Activated T-helper 9 cell treated with anti-CD3 and anti-CD28 coated beads, Interleukin-2, amount 50 U/mL, for 16 hours (primary cell): ENCODE measurements at places on chromosomes 4 and X.

GRCh38 chr4:139797287-139797686 lies 131.7 kb downstream of the MGST2 start:
- DNase-seq, result no peak

DNA sequence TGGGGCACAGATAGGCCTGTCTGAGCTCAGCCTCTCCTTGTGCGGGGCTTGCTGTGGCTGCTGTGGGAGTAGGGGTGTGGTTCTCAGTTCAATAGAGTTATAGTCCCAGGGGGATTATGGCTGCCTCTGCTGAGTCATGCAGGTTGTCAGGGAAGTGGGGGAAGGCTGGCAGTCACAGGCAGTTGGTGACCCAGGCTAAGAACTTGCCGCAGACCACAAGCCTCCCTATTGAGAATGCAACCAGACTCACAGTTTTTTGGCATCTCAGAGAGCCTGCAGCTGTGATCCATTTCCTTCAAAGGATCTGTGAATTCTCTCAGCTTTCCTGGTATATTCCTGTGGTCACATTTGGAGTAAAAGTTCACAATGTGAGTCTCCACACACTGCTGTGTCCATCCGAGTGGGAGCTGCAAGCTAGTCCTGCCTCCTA lies 364.9 kb downstream of the ZNF674 start:
- DNase-seq, result no peak

- DNase-seq, result no peak
These were observed 399.7 kb downstream of the PABPC4L start for GRCh38 chr4:133801883-133802282.

- DNase-seq, result no peak
These were observed 192.0 kb upstream of the LNX1 start for GRCh38 chr4:53783208-53783859.

DNA sequence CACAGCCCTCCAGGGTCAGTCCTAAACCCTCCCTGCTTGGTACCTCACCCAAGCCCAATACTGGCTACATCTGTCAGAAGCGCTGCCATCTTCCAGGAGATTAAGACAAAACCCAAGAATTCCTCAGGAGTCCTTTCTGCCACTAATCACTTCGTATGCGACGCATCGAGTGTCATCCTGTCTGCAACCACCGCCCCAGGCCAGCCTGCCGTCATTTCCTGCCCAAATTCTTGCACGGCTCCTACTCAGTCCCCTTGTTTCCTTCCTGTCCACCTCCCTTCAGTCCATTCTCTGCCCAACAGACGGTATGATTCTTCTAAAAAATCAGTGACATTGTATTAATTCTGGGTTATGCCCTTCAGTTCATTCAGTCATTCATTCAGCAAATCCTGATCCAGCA lies 113.6 kb downstream of the NFKB1 start:
- no peak for DNase-seq

DNA sequence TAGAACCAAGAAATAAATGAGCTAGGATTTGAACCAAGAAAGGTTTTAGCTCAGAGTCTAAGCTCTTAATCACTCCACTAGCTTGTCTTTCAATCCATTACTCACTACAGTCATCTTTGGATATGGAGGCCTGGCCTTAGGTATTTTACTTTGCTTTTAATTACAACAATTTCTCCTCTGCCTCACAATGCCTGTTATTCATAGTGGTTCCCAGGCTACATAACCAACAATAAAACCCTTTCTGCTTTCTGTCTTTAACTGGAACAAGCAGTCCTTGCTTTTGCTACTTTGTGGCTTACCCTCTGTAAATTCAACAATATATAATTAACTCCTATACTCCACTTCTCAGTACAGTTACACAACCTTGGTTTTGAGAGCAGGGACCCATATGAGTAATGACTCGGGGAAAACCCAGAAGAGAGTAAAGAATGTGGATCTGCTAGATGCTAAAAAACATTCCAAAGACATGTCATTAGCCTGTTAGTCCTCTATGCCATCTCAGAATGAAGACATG lies 94.7 kb upstream of the NAP1L5 start:
- DNase-seq, result no peak

DNA sequence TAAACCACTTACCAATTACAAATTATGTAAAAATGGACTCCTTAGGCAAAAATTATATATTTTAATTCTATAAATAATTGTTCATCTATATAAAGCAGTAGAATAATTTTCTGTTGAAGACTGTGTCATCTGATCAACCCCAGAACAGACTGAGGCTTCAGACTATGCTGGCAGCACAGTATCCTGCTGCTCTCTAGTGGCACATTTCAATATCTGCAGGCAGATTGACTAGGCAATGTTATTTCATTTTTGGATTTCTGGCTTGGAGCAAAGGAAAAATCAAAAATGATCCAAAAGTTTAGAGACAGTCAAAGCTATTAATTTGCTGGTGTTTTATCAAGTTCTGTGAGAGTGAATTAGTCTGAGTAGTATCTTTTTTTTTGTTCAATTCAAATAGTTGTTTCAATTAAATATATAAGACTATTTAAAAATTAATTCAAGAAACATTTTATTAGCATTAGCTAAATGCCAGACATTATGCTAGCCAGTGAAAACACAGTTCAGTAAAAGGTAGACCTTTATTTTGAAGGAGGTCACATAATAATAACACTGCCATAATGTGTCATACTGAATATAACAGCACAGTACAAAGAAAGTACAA lies 21.3 kb upstream of the SULT1E1 start:
- DNase-seq, result no peak

- no peak for DNase-seq
These were observed 12.7 kb downstream of the FGFBP1 start for GRCh38 chr4:15925830-15926229.

DNA sequence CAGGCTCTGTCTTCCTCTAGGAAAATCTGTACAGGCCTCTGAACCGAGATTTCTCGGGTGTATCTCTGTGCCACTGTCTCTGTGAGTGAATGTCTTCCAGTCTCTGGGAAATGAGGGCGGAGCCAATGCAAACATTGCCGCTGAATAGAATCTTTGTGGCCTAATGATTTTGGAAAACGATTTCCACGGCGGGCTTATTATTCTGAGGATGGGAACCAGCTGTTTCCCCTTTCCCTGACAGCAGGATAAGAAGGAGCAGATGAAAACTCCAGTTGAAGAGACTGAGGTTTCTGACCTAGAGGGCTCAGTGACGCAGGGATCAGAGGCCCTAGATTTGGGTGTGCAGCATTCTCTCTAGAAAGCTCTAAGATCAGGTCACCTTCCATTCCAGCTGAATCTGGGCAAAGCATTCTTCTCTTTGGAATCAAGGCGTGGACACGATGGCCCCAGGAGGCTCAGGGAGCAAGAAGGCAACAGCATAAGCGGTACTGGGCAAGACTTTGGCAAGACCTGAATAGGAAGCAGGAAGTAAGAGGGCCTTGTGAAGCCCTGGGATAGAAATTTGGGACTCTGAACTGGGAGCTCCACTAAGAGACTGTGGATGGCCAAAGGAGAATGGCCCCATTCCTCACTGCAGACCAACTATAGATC lies 47.3 kb downstream of the PJA1 start:
- DNase-seq, result no peak

GRCh38 chr4:69617083-69617694 lies 22.3 kb downstream of the UGT2A2 start:
- DNase-seq, result no peak

- DNase-seq, result no peak
These were observed 53.0 kb downstream of the JADE3 start for GRCh38 chrX:46965125-46965758.

- DNase-seq, result no peak
These were observed 12.5 kb upstream of the CD99 start for GRCh38 chrX:2678583-2678982.

GRCh38 chrX:104420907-104421306 lies 145.1 kb upstream of the IL1RAPL2 start:
- DNase-seq, result no peak

DNA sequence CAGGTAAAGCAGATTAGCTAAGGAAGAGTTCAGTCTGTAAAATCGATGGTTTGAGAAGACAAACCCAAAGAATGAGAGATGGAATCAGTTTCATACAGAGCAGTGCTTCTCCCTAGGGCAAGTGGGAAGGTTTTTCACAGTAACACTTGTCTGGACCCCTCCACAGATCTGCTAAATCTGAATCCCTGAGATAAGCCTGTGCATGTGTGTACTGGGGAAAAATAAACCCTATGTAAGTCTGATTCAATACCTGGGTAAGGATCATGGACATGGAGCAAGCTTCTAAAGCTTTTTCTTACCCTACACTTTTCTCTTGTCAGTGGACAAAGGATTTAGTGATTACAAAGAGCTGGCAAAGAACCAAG lies 13.6 kb downstream of the ELOVL6 start:
- DNase-seq, result no peak

DNA sequence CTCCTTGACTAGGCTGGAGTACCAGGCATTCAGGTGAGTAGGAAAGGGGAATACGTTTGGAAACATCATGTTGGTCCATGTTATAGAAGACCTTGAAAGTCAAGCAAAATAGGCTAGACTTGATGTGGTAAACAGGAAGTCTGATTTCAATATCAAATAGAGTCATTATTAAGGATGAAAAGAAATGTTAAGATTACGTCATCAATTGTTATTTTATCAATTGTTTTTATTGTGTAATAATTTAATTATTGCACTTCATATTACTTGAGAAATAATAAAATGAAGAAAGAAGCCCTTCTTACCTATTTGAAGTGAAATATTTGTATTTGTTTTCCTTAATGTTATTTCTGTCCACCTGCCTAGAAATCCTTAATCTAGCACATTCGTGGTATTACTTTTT lies 361.0 kb upstream of the HAND2 start:
- DNase-seq, result no peak

- no peak for DNase-seq
These were observed 100.6 kb downstream of the AKAP4 start for GRCh38 chrX:50100188-50100587.

DNA sequence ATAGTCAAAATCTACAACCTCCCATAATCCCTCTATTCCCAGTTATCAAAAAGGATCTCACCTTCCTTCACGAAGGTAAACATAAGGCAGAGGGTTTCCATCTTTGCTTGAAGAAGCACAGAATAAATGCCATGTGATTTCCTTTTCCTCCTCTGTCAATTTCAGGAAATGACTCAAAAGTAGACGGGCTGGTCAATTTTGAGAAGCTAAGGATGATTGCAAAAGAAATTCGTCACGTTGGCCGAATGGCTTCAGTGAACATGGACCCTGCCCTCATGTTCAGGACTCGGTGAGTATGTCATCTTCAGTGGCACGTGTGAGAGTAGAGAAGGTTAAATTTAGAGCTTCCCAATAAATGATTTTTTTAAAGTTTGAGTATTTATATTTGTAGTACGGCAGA lies 240.2 kb downstream of the RAPGEF2 start:
- no peak for DNase-seq

- no peak for DNase-seq
These were observed 505.1 kb downstream of the PPARGC1A start for GRCh38 chr4:23384741-23385140.

DNA sequence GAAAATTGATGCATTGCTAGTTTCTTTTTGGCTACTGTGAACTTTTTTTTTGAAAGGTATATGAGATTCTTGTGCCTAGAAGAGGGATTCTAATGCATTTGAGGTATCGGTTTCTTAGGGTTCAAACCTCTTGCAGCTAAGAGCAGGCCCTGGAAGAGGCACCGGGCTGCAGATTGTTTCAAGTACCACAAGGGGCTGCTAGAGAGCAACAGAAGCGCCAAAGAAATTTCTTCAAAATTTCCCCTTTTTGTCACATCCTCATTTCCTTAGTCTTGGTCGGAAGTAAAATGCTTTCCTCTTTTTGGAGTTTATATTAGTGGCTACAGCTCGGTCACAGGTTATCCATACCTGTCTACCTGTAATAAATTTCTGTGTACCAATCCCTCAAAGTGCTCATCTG lies 89.8 kb downstream of the PDGFRA start:
- DNase-seq, result no peak

DNA sequence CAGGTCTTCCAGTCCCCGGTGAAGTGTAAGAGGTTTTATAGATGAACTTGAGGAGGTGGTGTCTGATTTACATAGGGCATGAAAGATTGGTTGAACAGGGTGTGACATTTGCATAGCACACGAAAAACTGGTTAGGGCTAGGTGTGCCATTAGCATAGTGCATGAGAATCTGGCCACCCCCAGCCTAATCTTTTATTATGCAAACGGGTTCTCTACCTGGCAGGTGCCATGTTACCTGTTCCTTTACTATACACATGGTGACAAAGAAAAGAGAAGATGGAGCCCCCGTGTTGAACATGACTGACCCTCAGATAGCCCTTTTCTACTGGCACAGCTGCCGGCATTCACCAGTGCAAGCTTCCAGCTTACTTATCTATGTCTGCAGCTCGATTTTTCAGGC lies 71.0 kb downstream of the UCHL1 start:
- no peak for DNase-seq

- DNase-seq, result no peak
These were observed 11.5 kb downstream of the SH3RF1 start for GRCh38 chr4:169259271-169259670.

- no peak for DNase-seq
These were observed 49.4 kb upstream of the PRR32 start for GRCh38 chrX:126770179-126770578.

DNA sequence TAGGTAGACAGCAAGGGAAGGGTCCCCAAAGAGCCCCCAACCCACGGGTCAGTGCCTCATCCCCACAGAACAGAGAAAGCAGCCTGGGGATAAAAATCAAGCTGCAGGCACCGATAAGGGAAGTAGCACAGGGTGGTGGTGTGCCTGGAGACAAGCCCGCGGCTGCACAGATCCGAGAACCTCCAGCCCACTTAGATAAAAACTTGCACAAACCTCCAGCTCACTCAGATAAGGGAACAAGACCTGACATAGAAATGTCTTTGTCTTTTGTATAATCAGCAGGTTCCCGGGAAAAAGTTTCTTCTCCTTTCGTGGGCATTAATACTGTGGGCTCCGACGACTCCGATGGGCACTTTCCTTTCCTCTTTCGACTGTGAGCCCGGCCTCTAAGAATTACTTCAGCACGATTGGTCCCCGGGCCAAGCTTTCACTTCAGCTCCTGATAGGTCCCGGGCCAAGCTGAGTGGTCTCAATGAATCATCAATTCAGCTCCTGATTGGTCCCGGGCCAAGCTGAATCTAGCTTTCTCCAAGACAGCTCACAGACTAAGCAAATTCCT lies 32.4 kb downstream of the PRDX4 start:
- DNase-seq, result peak; percentile 9

DNA sequence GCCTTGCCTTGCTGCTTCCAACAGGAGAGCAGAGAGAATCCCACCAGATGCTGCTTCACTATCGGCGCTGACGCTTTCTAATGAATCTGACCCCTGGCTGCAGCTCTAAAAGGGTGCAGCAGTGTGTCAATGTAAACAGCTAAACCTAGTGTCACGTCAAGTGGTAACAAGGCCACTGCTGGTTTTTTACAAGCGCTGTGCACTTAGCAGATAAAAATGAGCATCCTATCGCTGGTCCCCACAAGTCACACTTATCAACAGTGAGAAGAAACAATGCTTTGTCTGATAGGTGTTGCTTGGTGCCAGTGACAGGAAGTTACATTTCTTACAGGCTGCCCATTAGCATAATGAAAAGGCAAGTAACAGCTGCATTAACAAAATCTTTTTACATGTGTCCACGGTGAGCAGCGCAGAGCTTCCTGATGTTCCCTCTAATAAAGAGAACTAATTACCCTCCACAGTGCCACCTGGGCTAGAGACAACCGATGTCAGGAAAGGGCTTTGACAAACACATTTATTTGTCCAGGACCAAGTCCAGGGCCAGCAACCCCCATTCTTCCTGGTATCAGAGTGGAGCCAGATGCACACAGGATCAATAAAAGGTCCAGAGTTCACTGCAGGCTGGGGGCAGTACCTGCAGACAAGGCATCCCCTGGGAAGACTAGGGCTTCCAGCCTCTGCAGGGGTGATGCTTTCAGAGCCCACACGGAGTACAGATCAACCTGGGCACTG lies 176.0 kb downstream of the MGST2 start:
- no peak for DNase-seq

GRCh38 chrX:20352504-20352903 lies 85.8 kb upstream of the RPS6KA3 start:
- DNase-seq, result no peak
